ENCODE measurements at places on chromosomes 12 and 14.

DNA sequence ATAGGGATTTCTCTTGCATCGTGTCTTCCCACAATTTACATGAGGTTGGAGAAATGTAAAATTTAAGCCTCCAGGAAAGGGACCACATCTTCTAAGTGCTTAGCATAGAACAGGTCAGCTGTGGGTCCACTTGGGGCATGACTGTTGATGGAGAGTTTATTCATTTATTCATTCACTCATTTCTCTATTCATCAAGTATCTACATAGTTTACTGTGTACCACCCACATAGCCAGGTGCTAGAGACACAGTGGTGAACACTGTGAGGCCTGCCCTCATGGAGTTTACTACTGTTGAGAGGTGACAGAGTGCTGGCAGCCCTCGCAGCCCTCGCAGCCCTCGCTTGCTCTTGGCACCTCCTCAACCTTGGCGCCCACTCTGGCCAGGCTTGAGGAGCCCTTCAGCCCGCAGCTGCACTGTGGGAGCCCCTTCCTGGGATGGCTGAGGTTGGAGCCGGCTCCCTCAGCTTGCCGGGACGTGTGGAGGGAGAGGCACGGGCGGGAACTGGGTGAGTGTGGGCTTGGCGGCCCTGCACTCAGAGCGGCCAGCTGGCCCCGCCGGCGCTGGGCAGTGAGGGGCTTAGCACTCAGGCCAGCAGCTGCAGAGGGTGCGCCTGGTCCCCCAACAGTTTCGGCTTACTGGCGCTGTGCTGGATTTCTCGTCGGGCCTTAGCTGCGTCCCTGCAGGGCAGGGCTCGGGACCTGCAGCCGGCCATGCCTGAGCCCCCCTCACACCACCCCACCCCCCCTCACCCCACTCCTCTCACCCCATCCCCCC, 1.7 kb upstream of the JPH4 start:
- no peak for DNase-seq

GRCh38 chr12:15592934-15593333, 196.3 kb downstream of the EPS8 start:
- DNase-seq: no peak

GRCh38 chr12:13851828-13852227, 129.6 kb downstream of the GRIN2B start:
- DNase-seq: no peak

- DNase-seq: no peak
Observed at GRCh38 chr14:99744199-99744872, 48.9 kb upstream of the EML1 start.

GRCh38 chr12:118312578-118312977, 60.1 kb downstream of the TAOK3 start:
- no peak for DNase-seq

DNA sequence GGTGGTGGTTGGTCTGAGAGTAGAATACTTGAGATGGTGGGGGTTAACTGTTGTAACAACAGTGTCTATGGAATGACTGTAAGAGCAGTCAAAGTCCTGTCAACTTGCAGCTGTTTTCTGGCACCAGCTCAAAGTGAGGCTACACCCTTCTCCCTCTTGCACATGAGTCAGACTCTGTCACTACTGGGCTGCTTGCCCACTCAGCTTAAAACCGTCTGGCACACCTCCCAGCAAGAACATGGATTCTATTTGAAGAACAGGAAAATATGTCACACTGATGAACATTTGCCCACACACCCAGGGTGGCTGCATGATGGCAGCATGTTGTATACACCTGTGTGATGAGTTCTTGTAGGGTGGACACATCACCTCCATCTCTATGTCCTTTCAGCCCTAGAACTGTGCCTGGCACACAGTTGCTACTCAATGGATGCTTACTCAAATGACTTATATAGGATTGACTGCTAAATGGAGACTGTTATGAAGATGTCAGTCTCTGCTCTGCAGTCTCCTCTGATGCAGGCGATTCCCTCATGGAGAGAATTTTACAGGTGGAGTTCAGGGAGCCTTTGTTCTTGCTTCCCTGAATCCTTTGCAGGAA, 19.3 kb upstream of the SERPINA6 start:
- peak; percentile 97 for DNase-seq

DNA sequence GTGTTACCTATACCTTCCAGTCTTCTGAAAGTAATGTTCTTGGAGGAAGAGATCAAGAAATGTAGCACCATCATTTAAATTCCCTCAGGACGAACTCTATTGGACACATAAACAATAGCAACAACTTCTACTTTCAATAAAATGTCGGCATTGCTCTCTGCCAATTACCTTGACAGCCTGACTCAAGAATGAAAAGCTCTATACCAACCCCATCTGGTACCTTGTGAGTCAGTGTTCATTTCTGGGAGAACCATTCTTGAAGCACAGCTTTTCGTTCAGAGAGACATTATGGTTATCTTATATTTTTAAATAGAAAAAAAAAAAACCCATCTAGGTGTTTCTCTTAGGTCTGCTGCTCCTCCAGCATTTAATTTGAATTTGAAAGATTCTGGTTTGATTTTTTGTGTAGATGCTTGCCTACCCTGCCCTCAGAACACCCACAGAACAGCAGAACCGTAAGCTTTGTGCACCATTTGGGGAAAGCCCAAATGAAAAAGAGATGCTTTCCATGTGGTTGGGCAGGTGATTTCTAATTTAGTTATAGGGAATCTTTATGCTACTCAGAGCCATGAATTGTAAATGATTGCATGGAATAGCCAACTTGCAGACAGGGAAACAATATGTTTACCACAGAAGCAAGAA, 156.0 kb downstream of the SAMD4A start:
- no peak for DNase-seq

DNA sequence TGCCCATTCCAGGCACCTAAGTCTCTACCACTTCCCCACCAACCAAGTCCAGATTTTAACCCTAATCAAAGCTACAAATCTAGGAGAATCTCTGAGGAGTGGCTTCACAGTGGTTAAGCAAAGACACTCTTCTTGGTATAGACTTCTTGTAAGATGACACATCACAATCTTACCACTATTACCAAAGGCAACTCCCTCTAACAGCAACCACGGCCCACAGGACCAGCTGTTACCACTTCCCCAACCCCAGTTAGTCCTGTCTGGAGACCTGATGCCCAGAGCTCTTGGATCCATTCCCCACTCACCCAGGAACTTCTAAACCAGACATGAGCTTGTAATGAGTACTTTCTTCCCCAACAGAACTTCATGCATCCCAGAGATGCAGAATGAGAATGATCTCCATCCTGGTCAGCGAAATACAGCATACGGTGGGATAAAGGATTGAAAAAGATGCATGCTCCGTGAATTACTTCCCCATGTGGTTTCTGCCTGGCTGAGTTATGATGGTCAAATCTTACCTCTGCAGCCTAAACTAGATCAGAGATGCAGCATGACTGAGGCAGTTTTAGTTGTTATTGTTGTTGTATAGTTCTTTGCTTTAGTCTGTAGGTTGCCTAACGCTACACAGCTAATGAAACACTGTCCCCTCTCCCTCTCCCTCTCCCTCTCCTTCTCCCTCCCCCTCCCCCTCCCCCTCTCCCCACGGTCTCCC, 87.7 kb upstream of the FOXN3 start:
- DNase-seq: peak; percentile 78

GRCh38 chr14:94177806-94178205, 3.7 kb downstream of the PPP4R4 start:
- DNase-seq: no peak

GRCh38 chr12:57127726-57128518, at the start of gene LRP1:
LRP1 (plus strand) TSS chr12:57128483; CDS start chr12:57128965, 482 bp downstream.
- peak; percentile 93 for DNase-seq

DNA sequence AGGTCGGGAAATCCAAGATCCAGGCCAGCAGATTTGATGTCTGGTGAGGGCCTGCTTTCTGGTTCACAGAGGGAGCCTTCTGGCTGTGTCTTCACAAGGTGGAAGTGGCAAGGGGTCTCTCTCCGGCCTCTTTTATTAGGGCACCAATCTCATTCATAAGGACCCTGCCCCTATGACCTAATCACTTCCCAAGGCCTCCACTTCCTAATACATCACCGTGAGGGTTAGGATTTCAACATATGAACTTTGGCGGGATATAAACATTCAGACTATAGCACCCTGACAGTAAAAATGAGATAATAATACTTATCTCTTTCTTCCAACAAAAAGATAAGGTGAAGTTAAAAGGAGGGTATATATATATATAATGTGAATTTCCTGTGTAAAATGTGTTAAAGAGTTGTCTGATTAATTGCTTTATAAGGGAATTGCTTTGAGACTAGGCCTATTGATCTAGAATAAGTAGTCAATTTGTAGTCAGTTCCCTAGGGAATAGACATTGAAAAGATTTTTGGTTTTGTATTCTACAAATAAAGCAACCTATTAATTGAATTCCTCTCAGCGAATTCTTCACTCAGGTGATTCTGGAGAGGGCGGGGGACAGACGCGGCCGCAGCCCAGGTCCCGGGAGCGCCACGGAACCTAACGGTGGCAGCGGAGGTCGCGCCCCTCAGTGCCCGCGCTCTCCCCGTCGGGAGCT, 516 bp upstream of the LGALS3 start:
- DNase-seq: no peak

GRCh38 chr12:49863946-49864797, 21.3 kb upstream of the BCDIN3D start:
- no peak for DNase-seq

DNA sequence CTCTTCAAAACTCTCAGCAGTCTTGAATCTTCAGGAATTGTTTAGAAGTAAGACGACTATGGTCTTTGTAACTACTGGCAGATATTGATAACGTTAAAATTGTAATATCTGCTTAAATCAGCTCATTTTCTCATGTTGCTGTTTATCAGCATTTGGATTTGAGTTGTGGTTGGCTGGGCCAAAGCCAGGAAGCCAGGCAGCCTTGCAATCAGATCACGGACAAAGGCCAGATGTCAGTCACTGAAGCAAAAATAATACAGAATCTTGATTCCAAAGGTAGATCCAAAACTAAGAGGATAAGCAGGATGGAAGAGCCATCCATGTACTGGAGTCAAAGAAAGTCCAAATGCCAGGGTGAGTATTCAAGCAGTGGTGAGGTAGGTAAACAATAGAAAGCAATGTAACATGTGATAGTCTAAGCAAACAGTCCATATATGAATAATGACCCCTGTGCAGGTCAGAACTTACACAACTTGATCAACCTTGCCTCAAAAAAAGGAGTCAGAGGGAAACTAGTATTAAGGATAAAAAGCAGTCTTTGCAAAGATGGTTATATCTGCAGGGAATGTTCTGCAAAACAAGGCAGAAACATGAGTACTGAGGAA, 95.8 kb upstream of the RAP1B start:
- no peak for DNase-seq

GRCh38 chr12:52310622-52311284, 10.4 kb downstream of the KRT83 start:
- DNase-seq: peak; percentile 41

GRCh38 chr14:102320033-102320660, 601 bp downstream of the ZNF839 start:
- peak; percentile 43 for DNase-seq

All from AG08395 (cell line).